ENCODE measurements at places on chromosomes 5 and 9.

DNA sequence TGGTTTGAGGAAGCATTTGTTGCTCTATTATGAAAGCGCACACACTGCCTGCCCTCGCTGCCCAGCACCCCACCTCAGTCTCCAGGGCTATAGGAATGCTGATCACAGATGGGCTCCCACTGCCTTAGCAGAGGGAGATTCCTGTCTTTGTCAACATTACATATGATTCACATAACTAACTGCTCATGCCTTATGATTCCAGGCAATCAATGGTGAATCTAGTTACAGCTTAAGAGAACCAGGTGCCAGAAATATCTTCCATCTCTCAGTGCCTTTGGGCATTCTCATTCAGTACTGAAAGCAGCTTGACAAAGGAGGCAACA lies 458.9 kb upstream of the C9orf72 start:
- DNase-seq, result no peak

DNA sequence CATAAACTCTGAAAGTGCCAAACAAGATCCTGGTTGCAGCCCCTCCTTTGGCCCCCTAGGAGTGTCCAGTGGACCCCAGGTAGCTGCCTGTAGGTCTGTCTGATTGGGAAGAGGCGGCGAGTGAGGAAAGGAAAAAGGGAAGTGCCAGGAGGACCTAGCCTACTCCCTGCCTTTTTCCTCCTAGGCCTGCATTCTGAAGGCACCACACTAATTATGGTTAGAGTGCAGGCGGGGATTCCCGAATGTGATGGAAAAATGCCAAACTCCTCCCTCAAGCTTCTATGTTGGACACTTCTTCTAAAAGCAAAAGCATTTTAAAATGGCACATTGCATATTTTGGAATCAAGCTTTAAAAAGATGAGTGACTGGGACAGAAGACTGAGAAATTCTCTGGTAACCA lies 83.2 kb upstream of the SMIM15 start:
- DNase-seq, result no peak

DNA sequence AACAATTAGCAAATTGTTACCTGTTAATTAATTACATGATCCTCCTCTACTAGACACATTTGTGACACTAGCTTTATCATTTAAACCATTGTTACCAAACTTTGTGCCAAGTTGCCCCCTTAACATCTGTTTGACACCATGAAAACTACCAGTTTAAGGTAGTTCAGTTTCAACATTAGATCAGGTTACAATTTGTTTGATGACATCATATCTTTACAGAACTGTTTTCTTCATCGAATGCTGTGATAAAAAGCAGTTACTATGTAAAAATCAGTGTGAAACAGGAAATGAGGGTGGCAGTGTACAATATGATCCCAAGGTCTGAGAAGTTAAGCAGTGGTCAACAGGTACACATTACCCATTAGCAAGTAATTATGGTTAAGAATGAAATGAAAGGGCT lies 17.7 kb downstream of the GIN1 start:
- no peak for DNase-seq

GRCh38 chr5:159669559-159669958 lies 246.7 kb upstream of the ADRA1B start:
- no peak for DNase-seq

DNA sequence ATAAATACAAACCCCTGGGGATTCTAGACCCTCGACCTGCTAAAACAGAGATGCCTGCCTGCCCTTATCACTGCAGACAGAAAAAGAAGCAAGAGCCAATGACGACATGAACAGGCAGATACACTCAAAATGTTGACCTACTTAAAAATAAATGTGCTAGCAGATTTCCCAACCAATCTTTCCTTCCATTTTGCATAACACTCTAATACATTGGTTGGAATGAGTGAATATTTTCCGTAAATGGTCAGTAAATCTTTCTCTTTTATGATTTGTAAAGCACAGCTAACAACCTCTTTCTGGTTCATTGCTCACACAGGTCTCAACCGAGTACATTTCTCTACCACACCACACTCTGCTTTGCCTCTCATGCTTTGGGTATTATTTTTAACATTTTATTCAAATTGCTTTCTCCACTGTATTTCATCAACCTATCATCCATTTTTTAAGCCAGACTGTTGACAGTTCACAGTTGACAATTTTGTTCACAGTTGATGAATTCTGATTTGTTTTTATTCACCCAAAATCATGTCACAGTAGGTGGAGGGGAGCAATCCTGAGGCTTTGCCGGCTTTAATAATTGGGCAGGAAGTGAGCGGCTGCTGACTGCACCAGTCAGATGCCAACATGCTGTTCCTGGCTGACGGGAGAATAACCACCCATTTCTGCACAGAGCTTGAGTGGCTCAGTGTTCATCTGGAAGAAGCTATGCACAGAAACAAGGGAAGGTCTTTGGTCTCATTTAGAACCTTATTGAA lies 426.6 kb downstream of the SPOCK1 start:
- DNase-seq, result no peak

DNA sequence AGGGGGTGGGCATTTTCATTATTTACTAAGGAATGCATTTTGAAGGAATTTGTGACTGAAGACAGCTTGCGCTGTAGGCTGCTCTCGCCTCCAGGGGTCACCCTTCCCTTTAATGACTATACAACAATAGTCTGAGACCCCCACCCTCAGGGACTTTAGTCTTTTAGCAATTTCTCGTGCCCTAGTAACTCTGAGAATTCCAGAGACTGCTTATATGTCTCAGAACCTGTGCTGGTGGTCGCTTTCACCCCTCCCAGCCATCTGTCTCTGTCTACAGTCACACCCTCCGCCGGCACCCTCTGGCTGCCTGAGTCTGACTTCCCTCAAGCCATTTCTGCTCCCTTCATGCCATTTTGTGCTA lies 671.4 kb downstream of the NR2F1-AS1 start:
- no peak for DNase-seq

DNA sequence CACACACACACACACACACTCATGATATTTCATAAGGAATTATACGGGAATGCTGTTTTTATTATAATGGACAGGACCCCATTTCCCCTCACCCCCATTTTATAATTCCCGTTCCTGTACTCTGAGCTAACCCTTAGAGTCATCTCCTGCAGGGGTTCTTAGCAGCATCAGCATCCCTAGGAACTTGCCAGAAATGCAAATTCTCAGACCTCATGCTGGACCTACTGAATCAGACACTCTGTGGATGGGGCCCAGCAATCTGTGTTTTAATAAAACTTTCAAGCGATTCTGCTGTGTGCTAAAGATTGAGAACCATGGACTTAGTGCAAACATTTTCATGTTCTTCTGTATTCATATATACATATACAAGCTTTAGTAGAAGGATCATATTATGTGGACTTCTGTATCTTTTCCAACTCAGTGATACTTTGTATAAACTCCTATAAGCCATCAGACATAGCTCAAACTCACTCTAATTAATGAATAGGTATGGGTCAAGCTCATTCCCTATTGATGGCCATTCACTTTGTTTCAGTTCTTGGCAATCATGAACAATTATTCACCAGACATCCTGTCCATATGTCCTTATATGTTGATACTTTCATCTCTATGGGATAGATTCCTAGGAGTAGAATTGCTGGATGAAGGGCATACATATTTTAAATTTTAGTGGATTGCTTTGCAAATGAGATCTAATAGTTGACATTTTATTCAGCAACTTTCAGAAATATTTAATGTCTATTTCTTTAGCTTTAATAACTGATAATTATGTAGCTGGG lies 65.5 kb downstream of the ARHGEF28 start:
- no peak for DNase-seq

GRCh38 chr9:69750085-69750484 lies 9.7 kb downstream of the PTAR1 start:
- no peak for DNase-seq

DNA sequence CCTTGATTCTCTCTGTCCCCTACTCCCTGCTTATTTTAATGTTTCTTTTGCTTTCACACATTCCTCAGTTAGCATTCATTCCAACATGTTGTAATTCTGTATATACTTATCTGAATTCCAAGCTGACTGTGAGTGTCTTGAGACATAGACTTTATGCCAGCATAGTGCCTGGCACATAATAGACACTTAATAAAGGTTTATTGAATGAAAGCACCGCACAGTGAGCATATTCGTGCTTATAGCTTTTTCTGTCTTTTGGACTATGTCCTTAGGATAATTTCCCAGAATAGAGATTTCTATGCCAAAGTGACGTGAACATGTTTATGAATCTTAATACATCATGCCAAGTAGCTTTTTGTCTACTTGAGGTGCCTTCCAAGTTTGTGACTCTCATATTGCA lies 174.6 kb downstream of the CD180 start:
- no peak for DNase-seq

DNA sequence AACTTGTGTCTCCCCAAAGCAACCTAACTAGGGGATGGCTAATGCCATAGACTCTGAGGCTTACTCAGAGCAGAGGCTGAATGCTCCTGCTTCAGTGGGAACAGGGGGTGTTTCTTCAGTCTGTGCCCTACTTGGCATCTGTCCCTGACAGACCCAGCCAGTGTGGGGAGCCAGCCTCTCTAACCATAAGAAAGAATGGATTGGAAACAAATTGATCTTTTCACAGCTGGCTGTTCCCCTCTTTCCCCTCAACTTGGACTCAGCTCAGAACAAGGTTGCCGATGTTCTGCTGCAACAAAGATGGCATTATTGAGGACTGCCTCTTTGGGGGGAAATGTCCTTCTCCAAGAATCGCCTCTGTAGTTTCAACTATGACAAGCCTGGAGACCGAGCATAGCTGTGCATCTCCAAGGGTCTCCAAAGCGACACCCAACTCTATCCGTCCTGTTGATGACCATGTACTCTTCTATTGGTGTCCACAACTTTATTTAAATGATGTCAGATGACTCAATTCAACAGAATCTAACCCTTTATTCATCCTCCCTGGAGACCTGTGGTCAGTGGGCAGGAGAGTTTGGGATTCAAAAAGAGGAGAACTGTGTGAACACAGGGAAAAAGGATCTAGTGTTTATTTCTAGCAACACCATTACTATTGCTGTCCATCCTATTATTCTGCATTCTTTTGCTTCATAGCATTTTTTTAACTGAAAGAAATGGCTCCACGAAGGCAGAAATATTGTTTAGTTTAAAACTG lies 24.7 kb upstream of the TNC start:
- no peak for DNase-seq

DNA sequence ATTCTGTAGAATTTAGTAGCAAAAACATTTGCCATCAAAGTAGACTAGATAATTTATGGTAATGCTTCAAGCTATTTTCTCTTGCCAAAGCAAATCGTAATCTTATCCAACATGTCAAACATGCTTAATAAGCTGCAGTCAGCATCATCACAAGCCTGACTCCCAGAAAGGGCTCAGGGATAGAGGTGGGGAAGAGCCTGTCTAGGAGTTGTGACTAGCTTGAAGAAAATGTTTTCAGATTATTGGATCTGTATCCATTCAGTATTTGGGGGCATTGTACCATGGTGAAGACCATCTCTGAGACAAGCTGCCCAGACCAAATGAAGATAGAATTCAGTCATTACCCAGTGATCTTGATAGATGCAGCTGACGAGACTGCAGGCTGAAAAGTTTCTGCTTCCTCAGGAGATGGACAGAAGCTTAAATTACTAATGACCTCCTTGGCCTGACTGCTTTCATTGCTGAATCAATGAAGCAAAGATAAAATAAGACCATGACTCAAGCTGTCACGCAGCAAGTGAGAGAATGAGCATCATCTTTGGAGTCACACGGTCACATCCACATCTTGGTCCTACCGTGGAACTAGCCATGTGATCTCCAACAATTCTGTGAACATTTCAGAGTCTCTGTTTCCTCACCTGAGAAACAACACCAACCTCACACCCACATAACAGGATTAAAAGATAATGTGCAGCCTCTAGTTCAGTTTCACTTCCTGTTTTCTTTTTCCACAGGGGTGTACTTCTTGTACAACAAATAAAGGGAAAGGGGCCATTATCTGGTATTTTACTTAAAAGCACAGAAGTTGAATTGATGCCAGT lies 9.4 kb downstream of the ERAP2 start:
- no peak for DNase-seq

GRCh38 chr5:126599499-126599898 lies 1.2 kb upstream of the PHAX start:
- no peak for DNase-seq

DNA sequence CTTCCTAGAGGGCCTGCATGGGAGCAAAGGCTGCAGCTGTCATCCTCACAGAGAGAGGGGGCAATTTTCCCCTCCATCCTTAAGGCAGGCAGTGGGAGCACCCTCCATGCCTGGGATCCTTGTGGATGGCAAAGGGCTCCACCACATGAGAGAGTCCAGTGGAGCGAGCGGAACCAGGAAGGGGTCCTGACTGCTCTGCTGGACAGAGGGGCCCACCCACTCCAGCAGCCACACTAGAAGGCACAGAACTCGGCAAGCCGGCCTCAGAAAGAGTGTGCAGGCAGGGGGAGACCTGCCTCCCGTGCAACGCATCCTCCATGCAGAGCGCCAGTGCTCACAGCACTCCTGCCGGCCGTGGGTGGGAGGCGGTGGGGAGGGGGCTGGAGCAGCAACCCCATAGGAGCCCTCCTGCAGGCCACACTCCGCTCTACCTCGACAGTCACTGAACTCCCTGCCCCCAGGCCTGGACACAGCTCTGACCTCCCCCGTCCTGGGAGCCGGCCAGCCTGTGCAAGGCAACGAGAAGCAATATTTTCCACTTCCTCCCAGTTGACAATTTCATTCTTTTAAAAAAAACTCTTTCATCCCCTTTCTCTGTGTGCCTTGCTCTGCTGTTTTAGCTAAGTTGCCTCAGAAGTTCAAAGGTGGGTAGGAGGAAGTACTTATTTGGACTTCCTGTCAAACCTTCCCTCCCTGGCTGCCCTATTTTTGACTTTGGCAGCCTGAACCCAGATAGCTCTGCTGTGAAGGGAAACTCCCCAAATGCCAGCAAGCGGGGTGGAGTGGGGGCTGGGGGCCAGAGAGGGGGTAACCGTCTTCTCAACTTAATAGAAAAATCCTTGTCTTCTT lies 5.3 kb upstream of the LCP2 start:
- no peak for DNase-seq

- DNase-seq, result no peak
Measured at GRCh38 chr9:130681769-130682420, 11.7 kb upstream of the EXOSC2 start.

DNA sequence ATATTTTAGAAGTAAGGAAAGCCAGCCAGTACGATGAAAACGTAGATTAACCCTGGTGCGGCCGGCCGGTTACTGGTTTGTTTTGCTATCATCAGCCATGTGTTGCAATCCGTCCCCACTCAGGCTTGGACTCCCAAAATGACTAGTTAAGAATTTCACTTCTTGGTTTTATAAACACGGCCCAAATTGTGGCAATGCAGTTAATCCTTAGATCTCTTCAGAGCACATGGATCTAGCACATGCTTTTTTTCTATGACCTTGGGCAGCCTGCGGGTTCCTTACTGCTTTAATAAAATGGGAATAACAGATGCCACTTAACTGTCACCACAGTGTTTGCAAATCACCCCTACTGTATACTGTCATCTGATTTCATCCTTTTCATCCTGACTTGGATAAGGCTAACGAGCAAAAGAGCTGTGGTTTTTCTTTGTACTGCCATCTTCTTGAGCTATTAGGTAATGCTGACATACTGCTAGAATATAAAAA lies 1.5 kb downstream of the NDFIP1 start:
- DNase-seq, result no peak

DNA sequence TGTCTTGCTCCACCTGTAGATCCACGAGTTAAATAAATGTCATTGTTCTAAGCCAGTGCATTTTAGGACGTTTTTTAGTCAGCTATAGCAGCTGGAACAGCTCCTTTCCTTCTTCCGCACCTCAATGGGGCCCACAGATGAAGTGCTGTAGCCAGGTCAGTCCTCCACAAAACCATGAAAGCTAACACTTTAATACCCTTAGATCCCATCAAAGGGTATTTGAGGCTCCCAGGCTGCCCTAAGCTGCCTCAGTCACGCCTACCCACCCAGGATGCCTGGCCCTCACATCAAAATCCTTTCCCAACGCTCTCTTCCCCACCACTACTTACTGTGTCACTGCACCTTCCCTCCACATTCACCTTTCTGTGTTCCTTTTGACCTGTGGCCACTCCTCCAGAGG lies 44.1 kb upstream of the ACO1 start:
- DNase-seq, result no peak
